ENCODE measurements at places on chromosomes 5 and 9.

DNA sequence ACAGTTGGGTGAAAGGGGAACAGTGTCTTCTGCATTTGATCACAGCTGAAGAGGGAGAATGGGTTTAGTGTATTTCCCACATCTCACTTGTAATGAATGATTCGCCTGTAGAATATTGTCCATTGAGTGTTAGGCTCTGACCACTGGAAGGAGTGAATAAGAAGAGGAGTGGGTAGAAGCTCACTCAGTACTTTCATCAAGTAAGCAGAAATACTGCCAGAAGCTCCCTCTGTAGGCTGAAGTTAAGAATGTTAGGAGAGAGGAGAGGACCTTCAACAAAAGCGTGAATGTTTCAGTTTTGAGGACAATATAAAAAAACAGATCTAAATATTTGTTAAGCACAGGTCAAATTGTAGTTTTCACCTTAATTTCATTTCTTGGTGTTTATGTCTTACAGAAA, 27.5 kb downstream of the FSD1L start:
- DNase-seq = no peak

DNA sequence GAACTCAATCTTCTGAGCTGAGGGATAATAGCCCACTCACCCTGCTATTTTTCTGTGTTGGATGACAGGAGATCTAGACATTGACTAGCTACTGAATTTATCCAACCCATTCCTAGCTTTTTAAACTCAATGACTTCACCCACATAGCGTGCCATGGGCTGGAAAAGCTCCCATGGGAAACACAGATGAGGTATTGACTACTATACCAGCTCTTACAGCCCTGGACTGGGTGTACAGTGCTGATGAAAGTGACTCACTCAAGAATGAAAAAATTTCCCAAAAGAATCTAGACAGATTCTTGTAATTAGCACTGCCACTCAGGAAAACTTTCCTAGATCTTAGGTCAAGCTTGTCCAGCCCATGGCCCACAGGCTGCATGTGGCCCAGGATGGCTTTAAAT, 72.7 kb upstream of the NREP start:
- DNase-seq = no peak

GRCh38 chr5:95519151-95519550, 35.6 kb downstream of the SKIC3 start:
- DNase-seq = no peak

GRCh38 chr9:69012696-69013381, 1.1 kb downstream of the PRKACG start:
- no peak for DNase-seq

DNA sequence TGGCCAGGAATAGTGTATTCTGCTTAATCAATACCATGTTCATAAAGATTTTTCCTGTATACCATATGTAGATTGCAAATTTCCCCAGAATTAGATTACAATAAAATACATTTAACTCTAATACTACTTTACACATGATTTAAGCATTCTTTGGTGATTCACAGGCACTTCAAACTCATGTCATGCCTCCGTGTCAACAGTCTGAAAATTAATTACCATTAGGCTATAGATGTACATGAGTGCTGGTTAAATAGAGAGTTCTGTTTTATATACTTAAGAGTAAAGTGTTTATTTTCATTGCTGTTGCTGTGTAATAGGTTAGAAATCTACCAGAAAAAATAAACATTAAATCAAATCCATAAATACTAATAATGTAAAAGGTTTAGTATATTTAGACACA, 159.8 kb downstream of the ZSWIM6 start:
- no peak for DNase-seq

DNA sequence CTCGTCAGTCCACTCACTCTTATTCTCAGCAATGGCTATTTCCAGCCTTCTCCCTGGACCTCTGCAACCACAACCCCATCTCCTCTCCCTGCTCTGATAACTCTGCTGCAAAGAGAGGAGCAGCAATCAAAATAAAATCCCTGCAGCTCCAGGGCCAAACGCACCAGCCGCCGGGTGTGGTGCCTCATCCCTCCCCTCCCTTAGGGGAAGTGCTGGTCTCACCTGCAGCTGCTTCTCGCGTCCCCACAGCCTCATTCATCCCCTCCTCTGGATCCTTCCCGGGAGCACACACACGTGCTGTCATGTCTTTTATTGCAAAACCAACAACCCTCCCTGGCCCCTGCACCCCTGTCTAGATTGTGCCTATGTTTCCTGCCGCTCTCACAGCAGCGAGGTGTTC, 77.8 kb downstream of the TENT4A start:
- no peak for DNase-seq

Data from H54 (cell line).